Effector CD8-positive, alpha-beta T cell (primary cell): ENCODE measurements at places on chromosomes 13 and 19.
A peak's percentile ranks its signal among the peaks of the same experiment; 100 is the strongest.

GRCh38 chr13:67023130-67023876, 206.8 kb downstream of the PCDH9 start:
- no peak for DNase-seq

DNA sequence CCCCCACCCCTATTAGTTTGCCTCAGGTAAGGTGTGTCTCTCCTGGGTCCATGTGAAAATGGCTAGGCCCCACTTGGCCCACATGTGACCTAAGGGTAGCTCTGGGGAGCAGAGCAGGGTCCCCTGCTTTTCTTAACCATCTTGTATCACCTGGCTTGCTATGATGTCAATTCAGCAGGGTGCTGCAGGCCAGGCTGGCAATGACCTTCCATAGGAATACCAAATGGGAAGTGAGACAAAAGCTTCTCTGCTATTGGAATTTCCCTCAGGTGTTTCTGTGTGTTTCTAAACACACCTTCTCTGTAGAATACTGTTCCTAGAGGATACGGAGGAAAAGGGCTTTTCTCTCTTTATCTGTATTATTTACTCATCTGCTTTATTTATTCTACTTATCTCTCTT, 35.7 kb upstream of the DACH1 start:
- no peak for DNase-seq

- DNase-seq = no peak
Measured at GRCh38 chr13:48403151-48403631, 9.7 kb downstream of the LPAR6 start.

DNA sequence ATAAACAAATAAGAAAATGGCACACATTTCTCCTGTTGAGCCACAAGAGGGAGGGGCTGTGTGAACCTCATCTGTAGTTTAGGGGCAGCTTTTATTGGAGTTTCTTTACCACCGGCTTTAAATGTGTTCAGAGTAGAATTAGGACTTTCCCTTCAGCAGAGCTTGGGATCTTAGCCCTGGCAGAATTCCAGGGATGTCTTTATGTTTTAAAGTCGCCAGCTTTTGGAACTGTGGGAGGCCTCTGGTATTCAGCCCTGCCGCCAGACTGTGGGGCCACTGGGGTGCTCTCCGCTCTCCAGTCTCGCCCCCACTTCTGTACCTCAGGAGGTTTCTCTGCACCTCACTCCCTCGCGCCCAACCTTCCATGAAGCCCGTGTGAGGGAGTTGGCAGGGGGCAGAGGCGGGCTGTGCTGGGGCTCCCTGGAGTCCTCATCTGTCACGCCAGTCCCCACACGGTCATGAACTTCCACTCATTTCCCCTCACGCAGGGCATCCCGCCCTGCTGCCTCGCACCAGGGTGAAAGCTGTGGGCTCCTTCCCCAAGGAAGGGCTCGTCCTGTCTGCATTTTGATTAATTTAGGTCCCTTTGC, 31.5 kb downstream of the CCDC8 start:
- DNase-seq = no peak

GRCh38 chr19:21835429-21835809, 563 bp downstream of the ZNF43 start:
- no peak for DNase-seq

GRCh38 chr13:43058318-43058674, 34.9 kb downstream of the DNAJC15 start:
- no peak for DNase-seq

- DNase-seq = no peak
Measured at GRCh38 chr19:11332822-11333221, 6.6 kb downstream of the RAB3D start.

- DNase-seq = no peak
Measured at GRCh38 chr13:108897955-108898354, 268.5 kb downstream of the MYO16 start.

- no peak for DNase-seq
Measured at GRCh38 chr13:107367258-107367657, 799.3 kb upstream of the ARGLU1 start.

- no peak for DNase-seq
Measured at GRCh38 chr19:48258350-48258749, 2.6 kb upstream of the CARD8 start.

DNA sequence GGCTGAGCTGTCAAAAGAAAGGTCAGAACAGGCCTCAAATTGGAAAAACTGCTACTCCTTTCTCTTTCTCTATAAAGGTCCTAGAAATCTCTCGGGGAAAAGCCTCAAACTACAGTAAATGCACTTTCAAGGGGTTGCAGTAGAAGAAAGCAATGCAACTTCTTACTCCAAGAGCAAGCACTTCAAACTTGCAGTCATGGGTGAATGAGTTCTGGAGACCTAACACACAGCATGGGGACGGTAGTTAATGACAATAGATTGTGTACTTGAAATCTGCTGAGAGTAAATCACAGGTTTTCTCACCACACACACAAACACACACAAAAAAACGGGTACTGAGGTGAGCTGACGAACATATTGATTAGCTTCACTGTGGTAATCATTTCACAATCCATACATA, 11.8 kb downstream of the TUBGCP3 start:
- no peak for DNase-seq

DNA sequence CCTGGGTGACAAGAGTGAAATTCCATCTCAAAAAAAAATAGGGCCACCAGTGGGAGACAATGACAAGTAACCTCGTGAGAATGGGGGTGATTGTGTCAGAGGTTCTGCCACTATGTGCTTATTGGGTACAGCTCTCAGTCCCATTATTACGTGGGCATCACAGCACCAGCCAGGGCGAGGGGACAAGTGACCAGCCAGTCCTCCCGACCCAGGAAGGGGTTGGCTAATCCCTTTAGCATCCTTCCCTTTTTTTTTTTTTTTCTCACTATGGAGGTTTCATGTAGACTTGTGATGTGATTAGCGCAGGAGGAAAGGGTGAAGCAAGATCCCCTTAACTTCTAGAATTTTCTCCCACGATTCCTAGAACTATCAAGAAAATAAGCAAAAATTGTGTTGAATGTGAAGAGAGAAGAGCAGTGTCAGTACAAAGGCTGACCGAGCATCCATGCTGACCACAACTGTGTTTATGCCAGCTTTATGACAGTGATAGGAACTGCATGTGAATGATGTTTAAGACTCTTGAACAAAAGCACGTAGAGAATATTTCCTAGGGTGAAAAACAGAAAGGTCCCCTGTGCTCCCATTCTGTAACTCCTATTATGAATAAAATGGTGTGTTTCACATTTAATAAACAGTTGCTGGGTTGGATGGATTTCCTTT, 50.0 kb downstream of the ALOX5AP start:
- DNase-seq = no peak

- DNase-seq = no peak
Measured at GRCh38 chr13:35839806-35840205, 291.4 kb downstream of the DCLK1 start.

DNA sequence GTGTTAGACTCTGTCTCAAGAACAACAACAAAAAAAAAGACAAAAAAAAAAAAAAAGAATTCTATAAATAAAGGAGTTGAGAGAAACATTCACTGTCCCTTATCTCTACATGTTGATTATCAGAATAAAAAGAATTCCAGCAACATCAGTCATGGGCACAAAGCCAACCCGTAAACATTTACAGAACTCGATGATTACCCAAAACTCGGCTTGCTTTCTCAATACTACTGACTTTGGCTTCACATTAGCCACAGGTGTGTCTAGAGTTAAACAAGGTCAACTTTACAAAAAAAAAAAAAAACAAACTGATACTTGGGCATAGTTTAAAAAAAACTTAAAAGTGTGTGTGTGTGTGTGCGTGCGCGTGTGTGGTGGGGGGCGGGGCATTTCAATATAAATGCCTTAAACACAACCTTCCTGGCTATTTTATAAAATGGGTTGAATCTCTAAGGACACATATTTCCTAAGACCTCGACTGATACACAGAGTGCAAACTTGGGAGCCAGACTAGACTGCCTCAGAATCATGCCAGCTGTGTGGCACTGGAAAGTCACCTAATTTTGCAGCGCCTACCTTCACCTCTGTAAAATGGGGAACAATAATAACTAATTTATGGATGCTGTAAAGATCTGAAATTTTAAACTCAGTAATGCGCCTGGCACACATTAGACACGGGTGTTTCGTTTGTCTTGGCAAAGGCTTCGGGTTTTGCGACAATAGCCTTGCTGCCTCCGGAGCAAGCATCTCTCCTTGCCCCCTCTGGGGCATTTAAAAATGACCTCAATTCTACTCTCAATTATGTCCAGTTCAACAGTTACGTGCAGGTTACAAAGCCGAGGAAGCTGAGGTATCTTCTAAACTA, 922 bp downstream of the EBPL start:
- no peak for DNase-seq

DNA sequence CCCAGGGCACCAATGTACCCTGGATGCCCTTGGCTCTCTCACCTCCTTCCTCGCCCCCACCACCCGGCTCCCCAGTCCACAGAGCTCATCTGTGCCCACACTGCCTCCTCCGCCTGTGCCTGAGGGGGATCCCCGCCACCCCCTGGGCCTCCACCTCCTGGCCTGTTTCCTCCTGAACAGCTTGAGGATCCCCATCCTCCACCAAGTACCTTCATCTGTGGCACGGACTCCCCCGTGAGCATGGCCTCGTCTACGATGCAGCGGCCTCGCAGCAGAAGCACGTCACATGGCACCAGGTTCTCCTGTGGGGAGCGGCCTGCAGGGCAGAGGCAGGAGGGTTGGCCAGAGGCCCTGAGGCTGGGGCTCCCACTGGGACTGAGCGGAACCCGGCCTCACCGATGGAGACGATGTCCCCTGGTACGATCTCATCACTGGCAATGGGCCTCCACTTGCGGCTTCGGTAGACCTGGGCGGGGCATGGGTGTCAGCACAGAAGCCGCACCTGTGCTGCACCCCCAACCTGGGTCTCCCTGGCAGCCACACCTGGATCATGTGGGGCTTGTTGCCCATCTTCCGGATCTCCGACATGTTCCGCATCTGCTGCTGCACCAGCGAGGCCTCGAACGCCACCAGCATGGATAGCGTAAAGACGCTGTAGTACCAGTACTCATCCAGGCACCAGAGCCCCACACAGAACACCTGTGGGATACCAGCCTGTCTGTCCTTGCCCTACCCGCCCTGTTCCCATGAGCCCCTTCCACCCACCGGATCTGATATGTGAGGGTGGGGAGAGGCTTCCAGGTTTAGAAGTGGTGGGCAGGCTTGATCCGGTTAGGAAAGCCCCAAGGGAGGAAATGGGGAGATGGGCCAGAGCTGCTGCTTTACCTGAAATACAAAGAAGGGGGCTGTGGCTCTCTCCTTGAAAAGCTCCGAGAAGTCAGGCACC, 6.8 kb downstream of the ATP13A1 start:
- DNase-seq = no peak

DNA sequence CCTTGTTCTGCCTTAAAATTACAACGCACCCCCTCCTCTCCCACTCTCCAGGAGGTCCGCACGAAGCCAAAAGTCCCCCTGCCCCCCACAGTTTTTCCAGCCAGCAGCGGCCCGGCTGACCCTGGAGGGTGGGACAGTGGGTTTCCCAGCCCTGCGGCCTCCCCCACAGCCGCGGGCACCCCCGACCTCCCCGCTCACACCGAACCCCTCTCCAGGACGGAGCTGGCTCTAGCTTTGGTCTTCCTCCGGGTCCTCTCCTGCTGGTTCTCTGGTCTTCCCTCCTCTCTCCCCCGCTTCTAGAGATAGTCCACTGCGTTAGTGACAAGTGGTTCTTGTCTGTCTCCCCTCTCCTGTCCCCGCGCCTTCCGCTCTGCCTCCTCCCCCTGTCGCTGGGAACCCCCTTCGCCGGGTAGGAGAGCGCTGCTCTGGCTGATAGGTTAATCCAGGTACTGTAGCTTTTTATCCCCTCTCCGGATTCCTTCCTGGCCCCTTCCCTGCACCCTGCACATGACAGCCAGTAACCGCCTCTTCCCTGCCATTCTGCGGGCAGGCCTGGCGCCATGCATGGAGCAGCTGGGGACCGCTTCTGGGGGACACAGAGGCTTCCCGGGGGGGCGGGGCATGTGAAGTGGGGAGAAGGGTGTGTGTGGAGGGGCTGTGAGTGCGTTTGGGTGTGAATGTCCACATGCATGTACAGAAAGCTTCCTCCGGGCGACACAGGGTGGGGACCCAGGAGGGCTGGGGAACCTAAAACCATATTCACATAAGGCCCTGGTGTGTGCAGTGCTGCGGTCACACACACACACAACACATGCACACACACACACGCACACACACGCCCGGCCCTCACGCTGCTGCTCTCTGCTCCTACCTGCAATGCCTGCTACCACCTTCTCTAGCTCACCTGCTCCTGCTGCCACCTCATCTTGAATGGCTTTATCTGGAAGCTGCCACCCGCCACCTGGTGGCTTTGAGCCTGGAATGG, 17.2 kb downstream of the PRR36 start:
- DNase-seq = no peak

GRCh38 chr13:106234636-106235035, 300.8 kb downstream of the EFNB2 start:
- DNase-seq = no peak

GRCh38 chr19:36417752-36418286, 625 bp downstream of the ZFP82 start:
- DNase-seq = no peak

GRCh38 chr13:32175307-32175706, 139.9 kb downstream of the ZAR1L start:
- DNase-seq = no peak

GRCh38 chr19:38209671-38210457, 14.2 kb downstream of the DPF1 start:
- no peak for DNase-seq

GRCh38 chr13:102128216-102128810, 273.5 kb downstream of the FGF14 start:
- DNase-seq = no peak

DNA sequence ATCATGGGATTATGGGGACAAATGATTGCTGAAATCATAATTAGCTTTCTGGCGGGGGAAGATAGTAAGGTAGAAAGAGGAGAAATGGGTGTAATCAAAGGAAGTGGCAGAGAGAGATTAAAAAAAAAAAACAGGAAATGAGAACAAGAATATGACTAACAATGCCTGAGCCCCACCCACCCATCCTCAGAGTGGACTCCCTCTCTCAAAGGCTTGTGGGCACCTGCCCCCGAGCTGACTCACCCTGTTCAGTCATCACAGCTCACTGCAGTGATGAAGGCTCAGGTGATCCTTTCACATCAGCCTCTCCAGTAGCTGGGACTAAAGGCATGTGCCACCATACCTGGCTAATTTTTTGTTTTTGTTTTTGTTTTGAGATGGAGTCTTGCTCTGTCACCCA, 26.4 kb upstream of the TPT1 start:
- peak; percentile 72 for DNase-seq

DNA sequence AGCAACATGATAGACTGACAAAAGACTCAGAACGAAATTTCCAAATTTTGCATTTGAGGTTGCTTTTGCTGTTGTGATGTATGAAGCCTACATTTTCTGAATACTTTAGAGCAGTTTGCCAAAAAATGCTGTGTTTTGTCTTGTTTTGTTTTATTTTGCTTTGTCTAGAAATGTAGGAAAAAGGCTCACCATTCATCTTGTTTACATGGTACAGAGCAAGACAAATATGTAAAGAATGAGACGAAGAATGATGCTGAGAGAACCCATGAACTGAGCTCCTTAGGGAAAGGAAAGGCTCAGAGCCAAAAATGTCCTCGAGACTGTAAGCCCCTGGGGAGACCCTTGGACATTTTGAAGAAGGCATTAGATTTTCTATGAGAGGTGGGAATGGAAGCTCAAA, 6.8 kb upstream of the SPART start:
- DNase-seq = no peak
